ENCODE measurements at places on chromosomes 5 and 9. TPM values are rescaled to one million over a fixed set of nuclear protein-coding genes. Genes with fewer than 3 reads are reported as not detected.

DNA sequence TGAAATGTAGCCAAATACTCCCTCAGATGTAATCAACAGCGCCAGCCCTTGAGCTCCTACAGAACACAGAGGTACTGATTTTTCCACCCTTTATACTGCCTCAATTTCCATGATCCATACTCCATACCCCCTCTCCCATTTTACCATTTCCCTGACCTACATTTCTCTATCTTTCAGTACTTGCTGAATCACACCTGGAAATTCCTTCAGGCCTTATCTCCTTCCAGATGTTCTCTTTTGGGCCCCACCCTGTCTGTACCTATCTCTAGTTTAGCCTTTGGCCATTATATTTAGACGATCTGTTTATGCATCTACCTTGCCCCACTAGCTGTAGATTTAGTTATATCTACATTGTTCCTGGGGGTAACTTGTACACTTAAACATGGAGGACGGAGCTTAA is 5.5 kb downstream of the NIM1K start:
- DNase-seq = no peak

DNA sequence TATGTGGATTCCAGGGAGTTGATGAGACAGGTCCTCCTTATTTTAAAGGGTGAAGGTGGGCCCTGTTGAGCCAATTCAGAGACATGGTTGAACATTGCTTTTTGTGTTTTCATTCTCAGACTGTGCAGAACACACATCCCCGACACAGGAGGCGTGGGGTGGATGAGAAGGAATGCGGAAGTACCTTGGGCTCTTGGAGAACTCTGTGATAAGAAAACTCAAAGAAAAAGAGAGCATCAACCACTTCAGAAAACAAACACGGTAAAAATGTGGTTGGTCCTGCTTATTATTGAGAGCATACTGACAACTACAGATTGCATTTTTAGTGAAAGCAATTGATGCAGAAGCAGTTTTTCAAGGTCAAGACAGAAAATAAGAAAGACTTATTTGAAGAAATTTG is 659.8 kb downstream of the IRX1 start:
- DNase-seq = no peak

Gene TPPP
- 34.8 TPM for total RNA-seq

Gene IL3
- not detected for total RNA-seq

Gene PCAT7
- not detected for total RNA-seq

Gene TRIM7
- 20.0 TPM for total RNA-seq

All from left ventricle myocardium superior (tissue), 1 donor.